NCI-H510A (cell line): ENCODE measurements at places on chromosomes 2 and 18.

DNA sequence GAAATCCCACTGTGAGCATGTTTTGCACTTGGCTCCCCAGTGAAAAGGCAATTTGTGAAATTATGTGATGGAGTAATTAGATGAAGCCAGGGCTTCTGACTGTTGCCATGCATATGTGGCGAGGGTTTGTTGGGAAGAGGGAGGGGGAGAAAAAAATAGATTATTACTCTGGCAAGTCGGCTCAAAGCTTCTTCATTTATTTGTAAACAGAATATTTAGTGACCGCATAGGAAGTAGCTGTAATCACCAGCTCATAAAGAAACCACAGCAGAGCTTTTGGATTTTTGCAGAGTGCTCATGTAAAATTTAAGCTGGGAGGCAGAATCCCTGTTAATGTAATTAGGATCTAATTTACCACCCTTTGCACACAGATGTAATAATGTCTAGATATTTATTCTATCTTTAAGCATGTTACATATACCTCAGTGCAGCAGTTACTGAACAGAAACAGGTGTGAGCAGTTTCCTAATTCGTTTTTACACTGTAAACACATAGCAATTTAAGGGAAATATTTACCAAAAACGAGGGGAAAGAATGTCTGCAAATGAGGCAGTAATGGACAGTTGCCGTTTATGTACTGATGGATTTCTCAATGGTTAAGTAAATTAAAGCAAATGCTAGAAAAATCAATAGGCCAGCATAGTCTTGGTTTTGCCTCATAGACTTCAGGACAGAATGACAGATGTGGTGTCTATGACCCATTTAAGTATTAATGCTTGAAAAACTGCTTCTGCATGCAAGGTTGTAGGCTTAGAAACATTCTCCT is 87.9 kb downstream of the MEIS1 start:
- no peak for DNase-seq

GRCh38 chr2:66469214-66469902 is 34.4 kb downstream of the MEIS1 start:
- DNase-seq = no peak

- no peak for DNase-seq
Observed at GRCh38 chr2:227623226-227623625, 5.9 kb downstream of the SCYGR4 start.

- DNase-seq = no peak
Observed at GRCh38 chr2:229257985-229258384, 13.1 kb downstream of the PID1 start.

DNA sequence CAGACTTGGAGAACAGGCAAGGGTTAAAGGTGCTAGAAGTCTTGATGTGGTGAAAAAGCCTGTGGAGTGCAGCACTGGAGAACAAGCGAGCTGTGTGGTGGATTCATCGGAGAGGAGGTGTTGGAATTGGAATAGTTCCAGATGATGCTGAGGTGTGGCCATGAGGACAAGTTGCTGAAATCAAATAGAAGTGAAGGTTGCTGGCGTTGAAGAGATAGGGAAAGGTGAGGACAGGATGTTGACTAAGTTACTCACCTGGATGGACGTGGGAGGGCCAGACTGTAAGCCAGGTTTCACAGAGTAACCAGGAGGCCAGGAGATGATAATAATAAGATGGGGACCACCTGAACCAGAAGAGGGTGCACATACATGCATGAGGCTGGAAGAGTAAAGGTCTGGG is 173.4 kb downstream of the DIS3L2 start:
- peak; percentile 71 for DNase-seq

DNA sequence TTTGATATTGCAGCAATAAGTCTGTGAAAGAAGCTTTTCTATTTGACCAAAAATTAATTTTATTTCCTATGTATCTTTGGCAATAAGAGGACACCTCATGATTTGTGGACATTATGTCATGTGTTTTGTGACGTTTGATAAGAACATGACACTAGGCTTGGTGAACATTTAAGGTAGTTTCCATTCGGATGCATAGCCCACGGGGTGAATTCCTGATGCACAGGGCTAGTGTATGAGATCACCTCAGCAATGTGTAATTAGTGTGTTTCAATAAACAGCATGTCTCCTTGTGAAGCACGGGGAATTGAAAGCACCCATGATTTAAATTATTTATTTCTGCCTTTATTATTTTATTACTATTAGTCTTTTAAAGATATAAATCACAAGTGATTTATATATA is 146.1 kb upstream of the LINC00305 start:
- no peak for DNase-seq

DNA sequence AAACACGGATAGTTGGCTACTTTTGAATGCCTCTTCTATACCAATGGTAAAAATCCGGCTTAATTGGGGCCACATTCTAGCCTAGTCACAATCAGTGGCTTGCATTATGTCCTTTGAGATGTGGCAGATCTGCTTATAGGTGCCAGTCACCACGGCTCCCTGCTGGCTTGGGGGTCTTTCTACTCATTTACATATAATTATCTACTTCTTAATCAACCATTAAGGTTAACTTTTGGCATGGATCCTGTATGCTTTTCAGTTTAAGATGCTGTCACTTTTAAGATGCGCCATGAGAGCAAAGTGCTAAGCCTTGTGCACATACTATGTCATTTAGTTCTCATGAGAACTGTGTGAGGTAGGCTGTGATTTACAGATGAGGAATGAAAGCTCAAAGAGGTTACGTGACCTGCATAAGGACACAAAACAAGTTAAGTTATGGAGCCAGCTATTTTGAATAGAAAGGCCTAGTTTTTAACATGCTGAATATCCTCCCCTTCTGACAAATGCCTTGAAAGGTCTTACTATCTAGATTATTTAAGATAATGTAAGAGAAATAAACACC is 4.1 kb downstream of the NEDD4L start:
- DNase-seq = no peak

GRCh38 chr2:201116115-201116958 is at the start of gene CFLAR:
CFLAR (plus strand) TSS chr2:201116164; CDS start chr2:201129866, 13,702 bp downstream.
- DNase-seq = peak; percentile 58

DNA sequence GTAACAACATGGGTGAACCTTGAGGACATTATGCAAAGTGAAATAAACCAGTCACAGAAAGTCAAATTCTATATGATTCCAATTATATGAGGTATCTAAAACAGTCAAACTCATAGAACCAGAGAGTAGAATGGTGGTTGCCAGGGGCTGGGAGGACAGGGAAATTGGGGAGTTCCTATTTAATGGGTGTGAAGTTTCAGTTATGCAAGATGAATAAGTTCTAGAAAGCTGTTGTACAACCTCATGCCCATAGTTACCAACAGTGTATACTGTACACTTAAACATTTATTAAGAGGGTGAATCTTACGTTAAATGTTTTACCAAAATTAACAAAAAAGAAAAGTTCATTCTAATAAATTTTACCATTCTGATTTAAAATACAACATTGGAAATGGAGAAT is 92.7 kb upstream of the WDSUB1 start:
- no peak for DNase-seq

GRCh38 chr18:79197531-79197930 is 128.3 kb downstream of the ATP9B start:
- peak; percentile 49 for DNase-seq

GRCh38 chr18:12904012-12904516 is 20.0 kb upstream of the PTPN2 start:
- no peak for DNase-seq

DNA sequence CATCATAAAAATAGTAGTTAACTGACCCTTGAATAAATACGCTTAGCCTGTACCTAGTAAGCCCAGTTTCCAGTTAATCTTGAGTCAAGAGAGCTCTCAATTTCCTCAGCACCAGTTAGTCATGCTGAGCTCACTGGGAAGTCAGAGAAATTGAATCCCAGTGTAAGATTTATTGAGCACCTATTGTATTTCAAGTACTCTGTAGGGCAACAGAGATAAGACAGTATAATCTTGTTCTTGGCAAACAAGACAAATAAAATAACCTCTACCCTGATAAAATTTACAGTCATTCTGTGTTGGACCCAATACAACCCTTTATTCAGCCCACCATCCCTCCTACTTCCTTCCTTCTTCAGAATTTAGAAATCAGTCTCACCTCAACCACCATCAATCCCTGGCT is 71.9 kb upstream of the NRP2 start:
- DNase-seq = no peak
